Stimulated activated CD4-positive, alpha-beta T cell treated with anti-CD3 and anti-CD28 coated beads, Interleukin-4, amount 100 ng/mL, for 24 hours (primary cell): ENCODE measurements at places on chromosomes 11 and 22.

GRCh38 chr11:62925745-62926679 is 4.8 kb upstream of the CHRM1 start:
- no peak for DNase-seq

DNA sequence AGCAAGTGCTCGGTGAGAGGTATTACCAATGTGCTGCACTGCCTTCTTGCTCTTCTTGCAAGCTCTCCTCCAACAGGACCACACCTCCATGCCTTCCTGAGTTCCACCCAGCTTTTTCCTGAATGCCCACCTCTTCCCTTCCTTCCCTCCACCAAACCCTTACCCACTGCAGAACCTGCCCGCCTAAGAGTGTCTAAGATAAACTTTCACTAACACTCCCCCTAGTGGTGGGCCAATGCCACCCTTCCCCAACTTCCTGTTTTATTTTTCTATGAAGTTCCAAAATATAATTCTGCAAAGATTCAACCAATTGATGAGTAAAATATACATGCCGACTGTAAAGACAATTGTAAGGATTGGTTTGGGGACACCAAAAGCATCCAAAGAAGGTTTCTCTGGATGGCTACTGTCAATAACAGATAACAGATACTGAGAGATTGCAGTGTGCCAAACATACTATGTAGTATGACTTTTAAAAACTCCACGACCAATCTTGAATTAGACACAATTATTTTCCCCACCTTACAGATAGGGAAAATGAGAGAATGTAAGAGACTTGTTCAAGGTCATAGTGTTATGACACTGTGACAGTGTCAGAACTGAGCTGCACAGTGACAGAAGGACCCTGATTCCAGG is 38.6 kb upstream of the BMAL1 start:
- peak; percentile 67 for DNase-seq

DNA sequence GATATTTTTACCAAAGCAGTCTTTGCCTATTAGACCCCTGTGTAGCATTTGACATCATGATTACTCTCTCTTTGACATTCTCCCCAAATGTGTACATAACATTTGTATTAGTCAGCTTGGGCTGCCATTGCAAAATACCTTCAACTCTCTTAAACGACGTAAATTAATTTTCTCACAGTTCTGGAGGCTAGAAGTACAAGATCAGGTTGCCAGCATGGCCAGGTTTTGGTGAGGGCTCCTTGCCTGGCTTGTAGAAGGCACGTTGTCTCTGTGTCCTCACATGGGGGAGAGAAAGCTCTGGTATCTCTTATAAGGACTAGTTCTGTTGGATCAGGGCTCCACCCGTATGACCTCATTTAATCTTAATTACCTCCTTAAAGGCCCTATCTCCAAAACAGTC is 12.3 kb upstream of the DLAT start:
- DNase-seq: no peak

DNA sequence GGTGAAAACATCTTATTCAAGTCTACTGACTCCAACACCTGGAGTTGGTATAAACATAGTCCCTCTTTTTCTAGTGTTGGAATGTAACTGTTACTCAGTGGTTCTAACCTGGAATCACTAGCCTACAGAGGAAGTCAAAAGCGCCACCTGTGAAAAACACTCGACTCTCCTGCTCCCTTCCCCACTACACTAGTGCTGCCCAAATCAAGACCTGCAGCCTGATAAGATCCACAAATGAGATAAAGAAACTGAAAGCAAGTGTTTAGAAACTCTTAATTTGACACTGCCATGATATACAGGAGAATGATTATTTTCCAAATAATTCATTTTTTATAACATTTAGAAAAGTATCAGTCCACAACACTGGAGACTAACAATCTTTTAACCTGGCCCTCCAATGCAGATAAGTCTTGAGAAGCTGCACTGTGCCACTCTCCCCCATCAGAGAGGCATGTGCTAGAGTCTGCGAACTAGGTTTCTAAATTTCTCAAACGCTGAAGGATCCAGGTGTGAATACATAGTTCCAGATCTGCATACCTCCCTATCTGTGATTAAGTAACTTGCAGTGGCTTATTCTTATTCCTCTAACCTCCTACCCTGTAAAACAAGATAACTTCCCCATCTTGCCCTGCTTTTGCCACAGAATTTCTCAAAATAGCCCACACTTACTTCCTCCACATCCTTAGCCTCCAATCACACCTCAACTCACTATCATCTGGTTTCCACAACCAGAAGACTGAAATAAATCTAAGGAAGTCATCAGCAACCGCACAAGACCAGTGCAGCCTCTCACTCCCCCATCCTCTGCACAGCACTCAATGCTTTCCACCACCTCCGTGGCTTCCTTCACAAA is 88.1 kb downstream of the RRAS2 start:
- no peak for DNase-seq

DNA sequence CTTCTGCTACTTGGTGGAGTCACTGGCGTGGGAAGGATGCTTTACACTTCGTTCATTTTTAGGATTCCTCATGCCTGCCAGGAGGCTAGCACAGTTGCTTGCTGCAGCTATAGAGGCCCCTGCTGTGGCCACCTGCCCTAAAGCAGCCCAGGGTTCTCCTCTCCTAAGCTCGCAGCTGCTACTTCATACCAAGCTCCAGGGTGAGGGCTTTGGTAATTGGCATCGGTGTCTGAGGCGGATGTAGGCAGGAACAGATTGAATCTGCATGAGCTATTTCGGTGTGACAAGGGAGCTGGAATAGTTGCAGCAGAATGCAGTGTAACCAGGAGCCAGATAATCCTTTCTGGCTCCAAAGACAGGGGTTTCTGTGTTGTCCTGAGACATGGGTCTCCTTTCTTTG is 133.1 kb downstream of the MICAL2 start:
- DNase-seq: no peak

DNA sequence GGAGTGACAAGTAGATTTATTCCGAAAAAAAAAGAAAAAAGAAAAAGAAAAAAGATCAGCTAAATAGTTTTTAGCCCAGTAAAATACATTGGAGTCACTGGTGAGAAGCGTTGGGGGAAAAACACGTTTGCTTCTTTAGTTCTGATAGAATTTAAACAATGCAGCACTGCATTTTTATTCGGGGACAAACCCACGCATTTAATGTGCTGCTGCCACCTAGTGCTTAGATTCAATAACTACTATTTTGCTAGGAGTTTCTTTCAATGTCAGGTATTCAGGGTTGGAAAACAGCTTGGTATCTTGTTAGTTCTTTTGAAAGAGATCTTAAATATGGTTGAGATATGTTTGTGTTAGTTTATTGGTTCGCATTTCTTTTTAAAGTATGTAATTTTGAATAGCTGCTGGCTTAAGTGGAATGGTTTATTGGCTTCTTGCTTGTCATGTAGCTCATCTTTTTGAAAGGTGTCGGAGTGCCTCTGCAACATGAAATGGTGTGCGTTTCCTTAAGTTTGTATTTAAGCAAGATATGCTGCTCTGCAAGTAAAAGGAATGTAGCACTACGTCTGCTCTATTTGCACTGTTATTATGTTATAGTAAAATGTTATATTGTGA is 41.9 kb downstream of the SVIP start:
- peak; percentile 28 for DNase-seq

GRCh38 chr11:10709299-10710086 is 15.9 kb upstream of the IRAG1 start:
- DNase-seq: no peak

DNA sequence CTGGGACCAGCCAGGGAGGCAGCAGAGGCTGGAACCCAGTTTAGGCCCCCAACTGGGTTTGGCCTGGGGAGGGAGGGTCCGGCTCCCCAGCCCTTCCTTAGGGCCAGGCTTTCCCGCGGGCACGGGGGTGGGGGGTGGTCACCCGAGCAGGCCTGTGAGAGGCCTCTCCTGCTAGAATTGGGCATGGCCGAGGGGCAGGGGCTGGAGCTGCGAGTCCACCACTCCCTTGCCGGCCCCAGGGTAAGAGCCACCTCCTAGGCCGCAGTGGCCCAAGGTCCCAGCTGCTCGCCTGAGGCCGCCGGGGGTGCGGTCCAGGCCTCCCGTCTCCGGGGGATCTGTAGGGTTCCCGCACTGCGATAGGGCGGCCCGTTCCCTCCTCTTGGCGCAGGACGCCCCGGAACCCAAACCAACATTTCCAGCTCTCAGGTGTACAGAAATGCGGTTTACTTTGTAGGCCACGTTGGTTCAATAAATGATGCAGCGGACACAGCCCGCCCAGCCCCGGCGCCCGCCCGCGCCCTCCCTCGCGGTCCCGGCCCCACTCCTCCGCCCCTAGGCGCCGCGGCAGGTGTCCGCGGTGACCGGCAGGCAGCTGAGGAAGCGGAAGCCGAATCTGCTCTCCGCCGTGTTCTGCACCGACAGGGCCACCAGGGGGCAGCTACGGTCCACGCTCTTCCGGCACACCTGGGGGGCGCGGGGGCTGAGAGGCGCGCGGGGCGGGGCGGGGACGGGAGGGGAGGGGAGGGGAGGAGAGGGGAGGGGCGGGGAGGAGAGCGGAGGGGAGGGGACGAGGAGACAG is 5.9 kb downstream of the LMNTD2 start:
- DNase-seq: peak; percentile 76

GRCh38 chr22:19993926-19994325 is 22.7 kb downstream of the ARVCF start:
- DNase-seq: no peak

GRCh38 chr11:37896016-37896415 is 1298.0 kb upstream of the RAG2 start:
- no peak for DNase-seq

DNA sequence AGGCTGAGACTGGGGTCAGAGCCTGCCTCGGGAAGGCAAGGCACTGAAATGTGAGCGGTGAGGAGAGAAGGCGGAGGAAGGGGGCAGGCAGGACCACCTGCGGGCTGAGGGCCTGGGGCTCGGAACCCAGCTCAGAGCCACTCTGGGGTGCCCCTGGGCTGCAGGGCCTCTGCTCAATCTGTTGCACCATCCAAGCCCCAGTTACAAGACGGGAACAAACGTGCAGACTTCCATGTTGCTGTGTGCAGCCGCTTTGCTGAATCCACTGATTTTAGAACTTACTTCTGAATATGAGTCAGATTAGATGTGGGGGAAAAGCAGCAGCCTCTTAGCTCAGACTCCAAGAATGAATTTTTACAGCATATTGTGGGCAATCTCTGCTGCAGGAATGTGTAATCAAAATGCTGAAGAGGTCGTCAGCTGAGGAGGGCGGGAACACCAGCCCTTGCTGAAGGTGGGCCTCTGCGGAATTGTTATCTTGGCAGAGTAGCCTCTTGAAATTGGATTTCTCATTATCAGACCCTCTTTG is 21.6 kb downstream of the PARVG start:
- no peak for DNase-seq

GRCh38 chr11:110453684-110454354 is 24.1 kb downstream of the FDX1 start:
- DNase-seq: no peak

- DNase-seq: no peak
Measured at GRCh38 chr11:126345759-126346585, 9.5 kb upstream of the ST3GAL4 start.

- no peak for DNase-seq
Measured at GRCh38 chr11:100575860-100576717, 111.0 kb upstream of the ARHGAP42 start.
